ENCODE measurements at places on chromosomes 1 and 21.

- no peak for DNase-seq
Measured at GRCh38 chr1:160813215-160813614, 17.2 kb downstream of the LY9 start.

GRCh38 chr1:153573351-153573750 lies 7.7 kb upstream of the S100A2 start:
- DNase-seq = no peak

DNA sequence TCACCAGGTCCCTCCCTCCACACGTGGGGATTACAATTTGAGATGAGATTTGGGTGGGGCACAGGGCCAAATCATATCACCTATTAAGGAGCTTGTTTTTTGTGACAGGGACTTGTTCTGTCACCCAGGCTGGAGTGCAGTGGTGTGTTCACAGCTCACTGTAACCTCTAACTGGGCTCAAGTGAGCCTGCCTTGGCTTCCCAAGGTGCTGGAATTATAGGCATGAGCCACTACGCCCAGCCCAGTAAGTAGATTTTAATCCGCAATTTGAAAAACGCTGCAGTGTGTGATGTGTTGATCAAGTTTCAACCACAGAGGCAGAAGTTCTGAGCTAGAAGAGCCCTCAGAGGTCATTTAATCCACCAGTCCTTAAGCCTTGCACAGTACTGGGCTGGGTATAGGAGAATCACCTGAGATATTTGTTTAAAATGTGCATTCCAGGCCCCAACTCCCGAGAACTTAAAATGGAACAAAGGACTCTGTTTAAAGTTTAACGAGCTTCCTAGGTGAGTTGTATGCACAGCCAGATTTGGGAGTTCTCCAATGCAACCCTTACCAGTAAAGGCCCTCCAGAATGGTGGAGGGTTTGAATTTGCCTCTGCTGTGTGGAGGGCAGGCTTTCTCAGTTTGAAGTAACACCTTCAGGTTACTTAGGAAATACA lies 13.4 kb downstream of the RPL11 start:
- no peak for DNase-seq

- DNase-seq = no peak
Measured at GRCh38 chr1:43373066-43373940, 5.5 kb upstream of the ELOVL1 start.

DNA sequence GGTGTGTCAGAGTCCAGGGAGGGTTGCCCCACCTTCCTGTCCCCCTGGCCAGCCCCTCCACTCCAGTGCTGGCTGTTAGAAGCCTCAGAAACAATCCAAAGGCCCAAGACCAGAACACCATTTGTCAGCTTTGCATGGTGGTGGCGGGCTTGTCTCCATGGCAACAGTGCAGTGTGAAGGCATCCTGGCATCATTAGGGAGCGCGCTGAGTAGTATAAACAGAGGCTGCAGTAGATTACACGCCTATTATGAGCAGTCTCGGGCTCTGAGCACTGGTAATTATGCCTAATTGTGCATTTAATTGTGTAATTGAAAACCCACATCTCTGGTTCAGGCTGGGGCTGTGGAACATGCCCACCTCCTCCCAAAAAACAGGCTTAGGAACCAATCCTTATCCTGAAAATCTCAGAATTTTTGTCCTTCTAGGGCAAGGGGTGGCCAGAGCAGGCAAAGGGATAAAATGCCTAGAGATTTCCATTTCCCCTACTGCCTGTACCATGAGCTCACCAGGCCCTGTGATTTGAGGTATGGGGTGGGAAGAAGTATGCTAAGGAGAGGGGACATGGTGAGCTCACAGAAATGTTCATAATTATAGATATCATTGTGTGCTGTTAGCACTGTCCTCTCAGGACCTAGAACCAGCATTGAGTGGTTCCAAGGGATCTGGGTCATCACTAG lies 11.7 kb downstream of the NKAIN1 start:
- no peak for DNase-seq

GRCh38 chr1:103365860-103366569 lies 159.5 kb upstream of the RNPC3 start:
- DNase-seq = no peak

- no peak for DNase-seq
Measured at GRCh38 chr21:45869121-45870007, 112.2 kb upstream of the COL6A1 start.

- peak; percentile 46 for DNase-seq
Measured at GRCh38 chr1:225318706-225319575, 108.9 kb downstream of the LBR start.

GRCh38 chr1:58879464-58879863 lies 95.6 kb upstream of the JUN start:
- no peak for DNase-seq

DNA sequence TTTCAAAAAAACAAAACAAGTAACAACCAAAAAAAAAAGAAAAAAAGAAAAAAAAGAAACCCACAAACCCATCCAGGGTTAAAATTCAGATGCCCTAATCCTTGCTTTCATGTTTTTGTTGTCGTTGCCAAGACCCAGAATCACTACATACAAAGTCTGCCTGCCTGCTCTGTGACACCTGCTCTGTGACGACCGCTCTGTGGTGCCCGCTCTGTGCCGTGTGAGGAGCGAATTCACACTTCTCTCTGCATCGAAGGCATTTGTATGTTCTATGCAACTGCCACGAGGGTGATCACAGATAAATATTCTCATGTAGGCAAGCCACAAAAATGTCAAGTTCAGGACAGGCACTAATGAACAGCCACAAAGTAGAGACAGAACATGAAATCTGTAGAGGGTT lies 178.6 kb downstream of the SLC45A1 start:
- DNase-seq = no peak

GRCh38 chr1:184242507-184242943 lies 144.3 kb upstream of the C1orf21 start:
- no peak for DNase-seq

DNA sequence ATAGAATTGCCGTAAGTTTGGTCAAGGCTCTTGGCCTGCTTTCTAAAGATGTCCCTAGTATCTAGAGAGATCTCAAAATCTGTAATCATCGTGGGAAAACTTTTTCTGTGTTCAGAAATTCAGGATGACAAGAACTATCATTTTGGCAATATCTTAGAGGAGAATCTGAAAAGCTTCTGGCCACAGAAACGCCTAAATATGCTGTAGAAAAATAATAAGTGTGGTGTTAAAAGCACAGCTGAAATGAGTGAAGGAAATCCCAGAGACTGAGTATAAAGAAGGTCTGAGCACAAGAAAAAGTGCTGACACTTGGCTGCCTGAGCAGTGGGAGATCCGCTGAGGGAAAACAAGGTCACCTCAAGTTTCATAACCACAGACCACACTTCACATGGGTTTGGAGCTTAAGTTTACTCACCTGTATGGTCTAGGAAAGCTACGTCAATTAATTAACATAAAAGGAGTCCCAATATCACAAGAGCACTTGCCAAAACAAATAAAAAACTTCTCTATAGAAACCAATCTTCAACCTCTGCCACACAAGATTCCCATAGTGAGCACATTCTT lies 235.2 kb upstream of the IRF2BP2 start:
- peak; percentile 92 for DNase-seq

DNA sequence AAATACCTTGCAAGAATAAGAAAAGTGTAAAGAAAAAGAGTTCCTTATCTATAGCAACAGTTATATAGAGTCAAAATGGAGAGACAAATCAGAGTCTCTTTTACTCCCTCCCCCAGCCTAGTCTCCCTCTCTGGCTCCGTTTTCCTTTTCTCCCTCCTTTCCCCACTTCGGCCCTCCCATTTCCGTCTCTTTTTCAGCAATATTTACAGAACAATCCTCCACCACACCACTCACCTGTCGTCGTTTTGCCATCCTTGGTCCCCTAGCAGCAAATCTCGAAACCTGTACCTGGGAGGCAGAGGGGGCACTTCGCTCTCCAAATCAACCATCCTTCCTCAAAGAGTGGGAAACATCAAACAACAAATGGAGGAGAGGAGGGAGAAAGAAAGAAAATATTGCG lies 259 bp downstream of the KCNT2 start:
- no peak for DNase-seq

DNA sequence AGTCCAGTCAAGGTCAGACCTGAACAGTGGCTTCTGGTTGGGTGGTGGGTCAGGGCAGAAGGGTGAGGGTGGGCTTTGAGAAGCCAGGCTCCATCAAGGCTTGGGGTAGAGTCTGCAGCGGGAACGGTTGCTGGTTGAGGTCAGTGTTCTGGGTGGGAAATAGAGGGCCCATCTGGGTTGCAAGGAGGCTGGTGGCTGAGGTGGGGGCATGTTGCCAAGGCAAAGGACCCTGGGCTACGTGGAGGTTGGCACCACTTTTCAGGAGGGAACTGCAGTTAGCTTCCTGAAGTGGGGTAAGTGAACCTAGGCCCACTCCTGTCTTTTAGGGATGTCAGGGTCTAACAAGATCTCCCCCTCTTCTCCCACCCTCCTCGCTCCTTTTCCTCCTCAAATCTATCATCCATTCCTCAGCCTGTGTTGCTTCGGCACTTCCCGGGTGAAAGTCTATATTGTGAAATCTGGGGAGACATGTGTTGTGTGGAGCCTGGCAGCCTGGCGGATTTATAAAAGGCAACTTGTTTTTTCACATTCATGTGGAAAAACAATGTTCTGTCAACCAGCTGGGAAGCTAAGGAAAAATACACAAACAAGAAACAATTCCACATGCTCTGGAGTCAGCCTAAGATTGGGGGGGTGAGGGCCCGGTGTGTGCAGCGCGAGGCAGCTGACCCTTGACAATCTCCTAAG lies 1.5 kb downstream of the IL22RA1 start:
- DNase-seq = no peak

DNA sequence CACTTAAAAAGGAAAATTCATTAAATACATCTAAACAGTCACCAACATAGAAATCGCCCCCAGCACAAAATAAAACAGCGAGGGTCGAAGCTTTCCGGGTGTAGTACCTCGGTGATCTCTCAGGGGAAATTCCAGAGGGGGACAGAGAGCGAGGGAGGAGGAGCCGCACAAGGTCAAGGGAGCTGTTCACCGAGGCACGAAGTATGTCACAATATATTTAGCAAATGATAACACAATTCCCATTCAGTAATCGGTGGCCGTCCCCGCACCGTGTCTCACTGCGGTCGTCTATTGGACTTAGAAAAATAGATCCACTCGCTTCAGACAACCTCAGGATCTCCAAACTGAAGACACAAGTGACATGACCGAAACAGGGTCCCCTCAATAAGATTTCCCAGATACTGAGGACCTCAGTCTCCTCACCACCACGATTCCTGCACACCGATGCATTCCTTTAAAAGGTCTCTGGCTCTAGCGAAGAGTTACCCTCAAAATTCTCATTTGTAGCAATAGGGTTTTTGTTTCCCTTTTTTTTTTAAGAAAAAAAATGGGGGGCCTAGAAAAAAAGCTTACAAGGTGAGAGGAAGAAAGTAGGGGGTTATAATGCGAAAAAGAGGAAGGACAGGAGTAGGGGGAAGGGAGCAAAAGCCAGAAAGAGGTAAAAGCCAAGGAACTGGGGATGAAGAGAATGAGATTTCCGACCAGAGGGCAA lies 1.1 kb downstream of the LPGAT1 start:
- no peak for DNase-seq
